Astrocyte of the hippocampus (primary cell): ENCODE measurements at places on chromosomes 13 and 19.

GRCh38 chr13:93899981-93900380 lies 579.5 kb downstream of the DCT start:
- DNase-seq, result no peak

DNA sequence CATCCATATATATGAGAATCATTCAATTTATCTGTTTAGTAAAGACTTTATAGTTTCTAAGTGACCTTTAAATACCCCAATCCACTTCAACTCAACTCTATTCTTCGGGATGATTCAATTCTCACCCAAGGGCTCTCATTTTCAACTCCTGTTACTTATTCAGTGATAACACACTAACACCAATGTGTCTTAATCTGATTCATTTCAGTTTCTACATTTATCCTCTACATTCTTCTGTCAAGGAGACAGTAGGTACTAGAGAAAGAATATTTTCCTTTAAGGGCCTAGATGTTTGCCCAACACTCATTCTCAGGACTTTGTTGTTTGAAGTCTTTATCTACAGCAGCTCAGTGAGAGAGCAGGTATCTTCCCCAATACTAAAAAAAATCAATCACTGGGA lies 7.1 kb downstream of the ARGLU1 start:
- DNase-seq, result no peak

DNA sequence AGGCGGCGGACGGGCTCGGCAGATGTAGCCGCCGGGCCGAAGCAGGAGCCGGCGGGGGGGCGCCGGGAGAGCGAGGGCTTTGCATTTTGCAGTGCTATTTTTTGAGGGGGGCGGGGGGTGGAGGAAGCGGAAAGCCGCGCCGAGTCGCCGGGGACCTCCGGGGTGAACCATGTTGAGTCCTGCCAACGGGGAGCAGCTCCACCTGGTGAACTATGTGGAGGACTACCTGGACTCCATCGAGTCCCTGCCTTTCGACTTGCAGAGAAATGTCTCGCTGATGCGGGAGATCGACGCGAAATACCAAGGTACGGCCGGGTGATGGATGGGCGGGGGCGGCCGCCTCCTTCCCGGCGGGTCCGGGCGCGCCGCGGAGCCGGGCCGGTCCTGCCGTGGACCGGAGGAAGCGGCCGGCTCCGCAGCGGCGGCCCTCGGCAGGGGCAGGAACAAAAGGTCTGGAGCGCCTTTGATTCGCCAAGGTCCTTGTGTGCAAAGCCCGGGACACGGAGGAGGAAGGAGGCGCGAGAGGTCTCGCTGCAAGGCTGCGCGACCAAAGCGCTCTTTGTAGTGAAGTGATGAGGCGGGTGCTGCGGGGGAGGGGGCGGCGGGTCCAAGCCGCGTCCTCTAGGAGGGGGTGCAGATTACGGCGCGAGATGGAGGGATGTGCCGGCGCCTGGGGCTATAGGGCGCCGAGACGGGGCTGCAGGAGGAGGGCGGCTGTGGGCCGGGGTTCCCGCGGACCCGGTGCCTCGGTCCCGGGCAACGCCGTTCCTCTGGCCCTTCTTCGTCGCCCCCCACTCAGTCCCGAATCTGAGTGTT lies 689 bp downstream of the ING1 start:
- peak; percentile 73 for DNase-seq

DNA sequence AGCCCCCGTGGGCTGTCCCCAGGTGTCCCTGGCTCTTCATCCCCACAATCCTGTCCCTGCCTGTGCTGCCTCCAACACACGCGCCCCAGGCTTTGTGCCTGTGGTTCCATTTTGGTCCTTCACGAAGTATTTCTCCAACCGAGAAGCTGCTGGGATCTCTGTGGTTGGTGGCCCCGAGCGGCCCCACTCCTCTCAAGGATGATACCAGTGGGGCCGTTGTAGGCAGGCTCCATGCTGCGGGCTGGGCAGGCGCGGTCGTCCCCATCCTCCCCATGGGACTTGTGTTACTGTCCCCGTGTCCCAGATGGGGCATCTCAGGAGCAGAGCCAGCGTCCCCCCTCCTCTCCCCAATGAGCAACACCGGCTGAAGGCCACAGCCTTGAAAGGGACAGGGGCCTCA lies 3.7 kb upstream of the ZNF554 start:
- no peak for DNase-seq

DNA sequence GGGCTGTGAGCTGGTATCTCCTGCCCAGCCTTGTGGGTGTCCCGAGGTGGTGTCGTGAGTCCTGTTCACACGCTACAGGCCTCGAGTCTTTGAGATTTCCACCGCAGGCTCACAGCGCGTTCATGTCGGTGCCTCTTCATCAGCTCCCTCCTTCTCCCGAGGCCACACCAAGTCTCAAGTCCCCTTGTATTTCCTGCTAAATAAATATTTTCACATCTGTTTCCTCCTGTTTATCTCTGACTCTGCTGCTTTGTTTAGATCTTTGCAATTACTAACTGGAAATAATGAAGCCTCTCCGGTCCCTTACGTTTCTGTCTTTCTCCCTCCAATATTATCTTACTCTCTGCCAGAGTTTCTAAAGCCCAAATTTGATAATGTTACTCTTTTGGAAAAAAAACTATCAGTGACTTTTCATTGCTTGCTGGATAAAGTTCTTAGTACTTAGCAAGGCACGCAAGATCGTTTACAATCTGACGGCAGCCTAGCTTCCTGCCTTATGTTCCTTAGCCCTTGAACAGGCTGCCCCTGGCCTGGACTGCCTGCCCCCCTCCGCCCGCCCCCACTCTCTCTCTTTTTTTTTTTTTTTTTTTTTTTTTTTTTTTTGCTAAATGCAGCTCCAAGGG lies 130.5 kb upstream of the RNF113B start:
- DNase-seq, result no peak

GRCh38 chr13:110466266-110466915 lies 95.1 kb downstream of the RAB20 start:
- DNase-seq, result no peak

DNA sequence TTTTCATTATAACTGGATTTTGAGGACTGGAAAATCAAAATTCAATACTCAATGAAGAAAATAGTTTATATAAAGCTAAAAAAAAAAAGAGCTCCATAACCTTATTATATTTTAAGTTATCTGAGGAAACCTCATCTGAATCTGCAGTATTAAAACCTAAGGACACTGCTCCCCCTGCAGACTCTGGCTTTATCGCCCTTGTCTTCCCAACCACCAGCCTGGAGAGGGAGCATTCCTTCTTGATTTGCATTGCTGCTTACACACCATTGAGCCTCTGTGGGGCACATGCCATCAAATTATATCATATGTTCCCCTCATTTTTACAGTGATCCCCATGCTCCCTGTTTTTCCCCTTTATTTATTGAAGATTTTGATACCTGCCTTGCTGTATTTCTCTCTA lies 871.4 kb upstream of the GPC6 start:
- DNase-seq, result peak; percentile 44

DNA sequence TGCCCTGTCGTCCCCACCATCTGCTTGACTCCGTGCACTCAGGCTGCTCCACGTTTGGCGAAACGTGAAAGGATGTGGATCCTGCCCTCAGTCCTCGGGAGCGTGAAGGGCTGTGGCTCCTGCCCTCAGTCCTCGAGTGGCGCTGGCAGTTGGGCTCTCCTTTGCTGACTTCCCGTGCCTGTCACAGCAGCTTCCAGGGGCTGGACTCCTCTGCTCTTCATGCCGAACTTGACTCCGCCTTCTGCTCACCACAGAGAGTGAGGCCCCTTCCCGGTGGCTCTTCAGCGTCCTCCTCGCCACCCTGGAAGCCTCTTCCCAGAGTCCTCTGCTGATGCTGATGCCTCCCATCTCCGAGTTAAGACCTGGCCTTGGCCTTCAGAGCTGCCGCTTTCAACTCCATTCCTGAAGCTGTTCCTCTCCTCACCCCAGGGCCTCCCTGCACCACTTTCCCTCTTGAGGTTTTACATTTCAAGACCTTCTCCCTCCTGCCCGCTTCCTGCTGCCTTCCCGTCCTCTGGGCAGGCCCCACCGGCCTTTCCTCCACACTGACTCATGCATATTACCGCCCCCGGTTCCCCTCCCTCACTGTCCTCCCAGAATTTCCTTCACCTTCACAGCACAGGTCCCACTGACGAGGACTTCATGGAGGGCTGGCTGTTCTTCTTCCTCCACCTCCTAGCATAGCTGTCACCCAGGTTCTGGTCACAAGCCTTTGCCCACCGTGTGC lies 111.7 kb downstream of the SHISA2 start:
- no peak for DNase-seq

- DNase-seq, result no peak
These were observed 61.8 kb downstream of the WDFY2 start for GRCh38 chr13:51645761-51646670.

GRCh38 chr13:46129955-46130618 lies 25.3 kb upstream of the CPB2 start:
- DNase-seq, result no peak

GRCh38 chr19:3591876-3592613 lies 6.8 kb downstream of the GIPC3 start:
- no peak for DNase-seq

DNA sequence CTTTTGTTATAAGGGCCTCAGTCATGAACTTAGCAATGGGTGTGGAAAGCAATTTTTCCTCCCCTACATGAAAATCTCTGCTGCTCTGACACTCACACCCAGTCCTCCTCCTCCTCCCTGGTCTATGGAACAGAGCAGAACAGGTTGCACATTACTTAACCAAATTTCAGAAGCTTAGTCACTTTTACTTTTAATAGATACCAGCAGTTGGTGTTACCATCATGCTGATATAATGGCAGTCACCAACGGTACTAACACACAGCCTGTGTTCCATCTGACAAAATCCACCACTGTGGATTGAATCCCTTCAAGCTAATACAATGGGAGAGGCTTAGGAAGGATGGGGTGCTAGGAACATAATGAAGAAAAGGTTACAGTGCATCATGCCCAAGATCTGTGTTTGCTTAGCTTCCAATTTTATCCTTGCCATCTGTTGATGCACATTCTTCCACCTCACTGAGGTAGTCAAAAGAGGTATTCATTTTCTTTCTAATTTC lies 9.8 kb downstream of the TPT1 start:
- DNase-seq, result no peak

DNA sequence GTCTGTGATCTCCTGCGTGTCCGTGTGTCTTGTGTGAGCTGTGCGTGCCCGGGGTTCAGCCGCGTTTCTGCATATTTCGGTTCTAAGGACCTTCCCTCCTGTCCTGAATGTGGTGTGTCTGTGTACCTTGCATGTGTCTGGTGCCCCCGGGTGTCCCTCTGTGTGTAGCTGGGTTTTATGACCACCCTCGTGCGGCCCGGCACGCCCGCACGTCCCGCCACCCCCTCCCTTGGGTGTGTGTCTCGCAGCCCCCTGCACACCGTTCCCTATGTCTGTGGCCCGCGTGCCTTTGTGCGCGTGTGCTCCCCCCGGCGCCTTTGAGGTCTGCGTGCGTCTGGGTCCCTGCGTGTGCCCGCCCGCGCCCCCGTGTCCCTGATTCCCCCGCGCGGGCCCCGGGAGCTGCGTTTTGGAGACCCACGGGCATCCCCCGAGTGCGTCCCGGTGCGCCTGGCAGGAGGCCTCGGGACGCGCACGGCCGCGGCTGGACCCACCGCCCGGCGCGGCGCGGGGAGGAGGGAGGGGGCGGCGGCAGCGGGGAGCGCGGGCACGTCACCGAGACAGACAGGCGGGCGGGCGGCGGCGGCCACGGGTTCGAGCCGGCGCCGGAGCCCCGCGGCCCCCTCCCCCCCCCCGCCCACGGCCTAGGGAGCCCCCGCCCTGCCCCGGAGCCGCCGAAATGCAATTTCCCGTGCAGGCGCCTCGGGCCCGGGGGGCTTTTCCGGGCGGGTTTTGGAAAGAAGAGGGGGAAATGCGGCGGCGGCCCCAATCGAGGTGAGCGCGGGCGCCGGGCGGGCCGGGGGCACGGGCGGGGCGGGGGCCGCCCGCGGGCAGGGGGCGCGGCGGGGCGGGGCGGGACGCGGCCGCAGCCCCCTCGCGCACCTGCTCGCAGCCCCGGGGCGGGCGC lies 12.0 kb upstream of the NANOS3 start:
- no peak for DNase-seq

DNA sequence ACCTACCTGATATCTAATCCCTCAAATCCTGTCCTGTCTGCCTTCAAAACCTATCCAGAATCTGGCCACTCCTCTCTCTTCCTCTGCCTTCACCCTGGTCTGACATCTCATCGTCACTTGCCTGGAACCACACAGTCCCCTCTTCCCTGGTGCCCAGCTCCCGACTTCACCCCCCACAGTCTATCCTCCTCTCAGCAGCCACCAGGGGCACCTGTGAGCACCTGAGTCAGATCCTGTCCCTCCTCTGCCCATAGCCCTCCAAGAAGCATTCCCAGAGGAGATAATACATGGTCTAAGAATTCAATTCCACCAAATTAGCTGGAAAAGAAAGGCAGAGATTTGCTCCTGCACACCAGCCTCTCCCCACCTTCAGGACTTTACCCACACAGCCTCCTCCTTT lies 48.9 kb downstream of the ZNRF4 start:
- DNase-seq, result no peak

GRCh38 chr13:21065686-21066085 lies 4.3 kb upstream of the LATS2 start:
- no peak for DNase-seq

DNA sequence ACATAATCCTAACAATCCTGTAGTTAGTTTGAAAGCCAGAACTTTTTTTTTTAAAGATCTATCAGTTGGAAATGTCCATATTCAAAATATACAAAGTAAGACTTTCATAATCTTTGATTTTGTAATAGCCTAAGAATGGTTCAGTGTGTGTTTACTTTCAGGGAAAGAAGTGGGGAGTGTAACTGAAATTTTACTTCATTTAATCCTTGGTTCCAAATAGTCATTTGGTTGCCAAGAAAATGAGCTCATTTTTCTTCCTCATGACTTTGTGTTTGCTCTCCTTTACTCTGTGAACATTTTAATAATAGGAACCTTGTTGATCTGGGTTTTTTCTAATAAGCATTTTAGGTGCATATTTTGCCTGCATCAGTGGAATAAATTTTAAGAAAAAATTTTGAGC lies 278.8 kb downstream of the SLITRK6 start:
- DNase-seq, result no peak

DNA sequence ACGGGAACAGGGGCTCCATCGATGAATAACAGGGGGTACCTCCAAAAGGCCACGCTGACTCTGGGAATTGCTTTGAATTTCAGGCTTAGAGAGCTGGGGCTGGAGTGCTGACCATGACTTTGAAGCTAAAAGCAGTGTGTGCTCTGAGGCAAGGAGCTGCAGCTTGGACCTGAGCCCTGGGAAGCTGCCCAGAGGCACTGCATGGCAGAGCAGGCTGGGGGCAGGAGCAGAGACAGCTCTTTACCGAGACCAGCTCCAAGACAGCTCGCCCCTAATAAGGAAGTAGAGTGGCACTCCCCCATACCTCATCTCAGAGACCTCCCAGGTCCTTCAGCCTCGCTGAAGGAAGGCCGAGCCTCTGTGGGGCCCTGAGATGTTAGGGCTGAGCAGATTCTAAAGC lies 200.2 kb downstream of the COL4A1 start:
- DNase-seq, result peak; percentile 88

DNA sequence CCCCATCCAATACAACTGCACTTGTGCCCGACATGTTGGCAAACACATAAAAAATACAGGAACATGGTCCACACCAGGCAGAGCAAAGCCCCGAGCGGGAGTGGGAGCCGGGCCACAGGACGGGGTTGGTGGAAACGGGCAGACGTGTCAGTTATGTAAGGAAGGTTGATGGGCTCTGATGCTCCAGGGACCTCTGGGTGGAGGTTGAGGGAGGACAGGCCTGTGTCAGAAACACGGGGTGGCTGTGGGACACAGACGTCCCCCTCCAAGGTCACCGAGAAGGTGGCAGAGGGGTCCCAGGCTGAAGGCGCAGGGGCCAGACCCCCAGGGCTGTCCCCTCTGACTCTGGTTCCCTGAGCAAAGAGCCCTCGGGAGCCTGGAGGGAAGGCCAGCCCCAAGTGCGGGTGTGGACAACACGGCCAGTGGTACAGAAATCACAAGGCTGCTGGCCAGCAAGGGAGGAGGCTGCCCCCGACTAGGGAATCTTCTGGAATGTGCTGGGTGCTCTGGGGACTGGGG lies 31.4 kb upstream of the C13orf46 start:
- DNase-seq, result no peak
